ENCODE measurements at places on chromosomes 7 and 10.

DNA sequence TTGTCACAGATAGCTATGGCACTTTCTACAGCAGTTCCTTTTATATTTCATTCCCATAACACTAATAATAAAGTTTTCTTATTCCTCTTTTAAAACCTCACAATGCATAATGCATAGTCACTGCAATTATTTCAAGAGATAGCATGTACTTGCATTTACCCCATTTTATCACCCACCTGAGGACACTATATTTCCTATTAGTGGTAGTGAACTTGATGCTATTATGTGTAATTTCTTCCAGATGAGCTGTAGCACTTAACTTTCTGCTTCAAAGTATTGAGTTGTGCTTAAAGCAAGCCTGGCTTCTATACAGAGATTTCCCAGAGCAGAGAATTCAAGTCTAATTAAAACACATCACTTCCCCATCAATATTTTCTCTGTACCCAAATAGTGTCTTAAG, 461.1 kb downstream of the HTR7 start:
- no peak for DNase-seq

GRCh38 chr7:74606101-74606908, 51.2 kb upstream of the GTF2I start:
- peak; percentile 40 for DNase-seq

GRCh38 chr7:44811093-44811492, 14.6 kb downstream of the PPIA start:
- DNase-seq: no peak

DNA sequence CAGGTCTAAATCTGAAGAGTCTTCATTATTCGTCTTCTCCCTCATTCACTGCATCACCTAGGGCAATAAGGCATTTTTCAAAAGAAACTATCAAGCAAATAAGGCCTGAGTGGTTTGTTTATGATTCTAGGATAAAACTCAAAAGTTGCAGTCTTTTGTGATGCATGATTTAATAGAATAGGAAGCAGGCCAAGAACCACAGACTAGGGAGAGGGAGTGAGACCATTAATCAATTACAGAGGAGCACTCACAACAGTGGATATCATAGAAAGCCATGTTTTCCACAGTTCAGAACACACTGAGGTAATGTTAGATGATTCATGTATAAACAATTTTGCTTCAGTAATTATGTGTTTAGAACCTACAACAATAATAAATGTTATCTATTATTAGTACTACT, 87.8 kb upstream of the LRRTM3 start:
- no peak for DNase-seq

DNA sequence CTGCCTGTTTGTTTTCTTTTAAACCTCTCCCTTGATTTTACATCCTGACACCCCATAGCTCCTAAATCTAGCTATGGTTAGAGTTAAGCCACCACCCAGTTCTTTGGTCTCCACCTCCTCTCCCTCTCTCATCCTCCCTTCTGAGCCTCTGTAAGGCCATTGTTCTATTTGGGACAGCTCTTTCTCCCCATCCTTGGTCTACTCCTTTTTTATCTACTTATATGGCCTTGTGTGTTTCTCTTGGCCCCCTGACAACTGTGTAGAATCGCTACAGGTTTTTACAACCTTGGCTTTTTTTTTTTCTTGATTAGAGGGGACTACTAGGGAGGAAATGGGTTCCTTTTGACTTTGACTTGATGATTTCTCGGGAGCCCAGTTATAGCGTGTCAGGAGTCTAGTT, 3.4 kb upstream of the ITIH5 start:
- DNase-seq: no peak

GRCh38 chr10:128901236-128901635, 565.8 kb upstream of the MGMT start:
- DNase-seq: no peak

GRCh38 chr10:31456468-31456867, 137.5 kb downstream of the ZEB1 start:
- DNase-seq: no peak

DNA sequence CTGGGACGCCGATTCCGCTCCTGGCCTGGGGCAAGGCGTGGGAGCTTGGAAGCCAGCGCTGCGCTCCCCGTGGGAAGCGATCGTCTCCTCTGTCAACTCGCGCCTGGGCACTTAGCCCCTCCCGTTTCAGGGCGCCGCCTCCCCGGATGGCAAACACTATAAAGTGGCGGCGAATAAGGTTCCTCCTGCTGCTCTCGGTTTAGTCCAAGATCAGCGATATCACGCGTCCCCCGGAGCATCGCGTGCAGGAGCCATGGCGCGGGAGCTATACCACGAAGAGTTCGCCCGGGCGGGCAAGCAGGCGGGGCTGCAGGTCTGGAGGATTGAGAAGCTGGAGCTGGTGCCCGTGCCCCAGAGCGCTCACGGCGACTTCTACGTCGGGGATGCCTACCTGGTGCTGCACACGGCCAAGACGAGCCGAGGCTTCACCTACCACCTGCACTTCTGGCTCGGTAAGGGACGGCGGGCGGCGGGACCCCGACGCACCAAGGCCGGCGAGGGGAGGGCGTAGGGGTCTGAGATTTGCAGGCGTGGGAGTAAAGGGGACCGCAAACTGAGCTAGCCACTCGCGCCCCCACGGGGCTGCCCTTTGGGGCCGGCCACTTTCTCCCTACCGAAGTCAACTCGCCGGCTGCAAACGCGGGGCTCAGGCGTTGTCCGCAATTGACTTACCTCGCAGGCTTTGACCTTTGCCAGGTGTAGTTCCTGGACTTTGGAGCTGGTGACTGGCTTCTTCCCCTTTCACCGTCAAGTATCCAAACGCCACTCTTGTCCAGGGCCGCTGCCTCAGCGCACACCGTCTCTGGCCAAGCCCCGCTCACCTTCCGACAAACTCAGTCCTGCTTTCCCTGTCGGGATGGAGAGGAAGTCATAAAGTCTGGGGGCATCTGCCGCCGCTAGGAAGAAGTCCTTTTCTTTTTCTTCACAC, at the start of gene SCIN:
Gene SCIN, plus strand, starts transcription at position 187 of the 928 bp plus-strand sequence. Its CDS starts 67 bp downstream, at position 254.
- DNase-seq: no peak

DNA sequence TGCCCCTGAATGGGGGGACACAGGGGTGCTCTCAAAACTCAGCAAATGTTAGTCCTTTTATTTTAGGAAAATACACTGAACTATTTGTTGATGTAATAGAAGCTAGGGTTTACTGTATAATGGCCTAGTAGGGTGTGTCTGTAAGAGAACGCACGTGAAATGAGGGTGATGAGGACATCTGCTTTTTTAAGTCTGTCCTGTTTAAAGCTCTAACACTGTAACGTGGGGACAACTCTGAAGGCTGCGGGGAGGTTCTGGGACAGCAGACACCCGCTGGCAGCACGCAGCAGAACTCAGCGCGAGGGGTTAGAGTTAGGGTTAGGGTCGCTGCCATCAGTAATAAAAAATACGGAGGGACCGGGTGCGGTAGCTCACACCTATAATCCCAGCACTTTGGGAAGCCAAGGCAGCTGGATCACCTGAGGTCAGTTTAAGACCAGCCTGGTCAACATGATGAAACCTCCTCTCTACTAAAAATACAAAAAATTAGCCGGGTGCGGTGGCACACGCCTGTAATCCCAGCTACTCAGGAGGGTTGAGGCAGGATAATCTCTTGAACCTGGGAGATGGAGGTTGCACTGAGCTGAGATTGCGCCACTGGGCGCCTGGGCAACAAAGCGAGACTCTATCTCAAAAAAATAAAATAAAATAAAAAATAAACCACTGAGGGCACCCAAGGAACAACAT, 98.0 kb downstream of the CTBP2 start:
- no peak for DNase-seq

- DNase-seq: no peak
These were observed 20.5 kb upstream of the CFAP46 start for GRCh38 chr10:132962623-132963429.

- no peak for DNase-seq
These were observed 68.5 kb downstream of the GNAT3 start for GRCh38 chr7:80443325-80443724.

DNA sequence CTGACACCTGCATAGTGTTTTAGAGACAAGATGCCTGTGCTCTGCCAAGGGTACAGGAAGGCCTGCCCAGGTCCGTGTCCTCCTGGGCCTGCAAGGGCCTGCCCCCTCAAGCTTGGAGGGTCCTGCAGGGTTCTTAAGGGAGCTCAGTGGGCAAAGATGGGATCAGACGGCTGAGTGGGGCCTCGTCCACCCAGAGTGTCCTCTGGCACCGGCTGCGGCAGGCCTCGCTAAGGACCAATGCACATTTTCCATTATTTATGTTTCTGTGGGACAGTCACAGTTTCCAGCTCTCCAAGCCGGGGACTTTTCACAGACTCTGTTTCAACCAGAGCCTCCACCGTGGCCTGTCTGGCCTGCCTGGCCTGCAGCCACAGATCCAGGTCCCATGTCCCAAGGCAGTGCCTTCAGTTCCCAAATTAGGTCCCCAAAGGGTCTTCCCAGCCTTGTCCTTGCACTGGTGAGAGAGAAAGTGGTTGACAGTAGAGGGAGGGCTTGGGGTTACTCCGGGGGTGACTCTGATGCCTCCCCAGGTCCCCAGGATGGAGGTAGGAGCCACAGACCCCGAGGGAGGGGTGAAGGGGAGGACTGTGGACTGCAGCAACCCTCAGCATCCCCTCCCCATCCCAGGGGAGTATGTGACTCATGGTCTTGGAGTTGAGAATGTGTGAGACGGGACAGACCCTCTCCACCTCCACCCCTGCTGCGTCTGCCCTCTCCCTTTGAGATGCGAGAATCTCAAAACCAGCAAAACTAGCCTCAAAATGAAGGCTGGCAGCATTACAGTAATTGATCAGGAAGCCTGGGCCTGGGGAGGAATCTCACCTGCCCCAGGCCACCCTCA, 14.8 kb downstream of the MYL10 start:
- DNase-seq: no peak

- DNase-seq: no peak
These were observed 35.5 kb downstream of the MYL10 start for GRCh38 chr7:101593556-101593955.

DNA sequence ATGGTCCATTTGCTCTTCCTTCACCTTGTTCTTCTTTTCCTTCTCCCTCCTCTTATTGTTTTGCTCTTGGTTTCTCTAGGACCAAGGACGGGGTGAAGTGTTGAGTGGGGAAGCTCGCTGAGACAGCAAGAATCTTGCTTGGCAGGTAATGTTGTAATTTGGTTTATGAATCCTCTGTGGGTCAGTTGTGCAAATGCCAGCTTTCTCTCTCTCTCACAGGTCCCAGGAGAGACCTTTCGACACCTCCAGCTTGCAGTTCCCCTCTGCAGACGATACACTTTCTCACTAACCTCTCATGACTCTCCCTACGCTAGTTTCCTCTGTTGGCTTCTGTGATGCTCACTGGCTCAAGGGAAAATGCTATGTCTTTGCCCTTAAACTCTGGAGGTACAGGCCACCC, 77.0 kb downstream of the FRMD4A start:
- no peak for DNase-seq

DNA sequence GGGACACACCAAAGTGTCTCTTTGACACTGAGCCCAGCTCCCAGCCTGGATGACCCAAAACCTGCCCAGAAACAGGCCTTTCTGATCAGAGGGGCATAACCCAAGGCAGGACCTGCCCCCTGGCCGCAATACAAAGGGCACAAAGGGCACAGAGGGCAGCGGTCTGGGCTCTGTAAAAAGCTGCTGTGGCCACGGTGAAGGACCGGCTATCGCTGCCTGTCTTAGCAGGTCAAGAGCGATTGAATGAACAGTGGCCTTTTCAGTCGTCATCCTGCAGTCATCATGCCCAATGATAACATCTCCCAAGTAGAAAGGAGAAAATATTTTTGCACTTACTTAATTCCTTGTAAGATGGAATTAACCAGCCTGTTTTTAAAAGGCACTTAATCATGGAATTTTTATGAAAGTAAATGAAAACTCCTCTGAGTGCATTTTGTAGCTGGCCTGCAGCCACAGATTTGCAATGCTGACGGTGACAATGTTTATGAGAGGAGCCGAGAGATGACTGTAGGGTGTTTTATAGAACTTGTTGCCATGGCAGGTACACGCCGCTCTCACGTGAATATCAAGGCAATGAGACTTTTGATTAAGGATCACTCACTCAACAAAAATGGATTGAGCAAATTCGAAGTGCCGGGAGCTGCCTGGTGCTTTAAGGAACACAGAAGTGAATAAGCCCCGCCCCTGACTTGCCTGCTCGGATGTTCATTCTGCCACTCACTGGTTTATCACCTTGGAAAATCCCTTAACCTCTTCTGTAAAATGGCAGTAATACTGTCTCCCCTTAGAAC, 47.3 kb upstream of the BHLHA15 start:
- no peak for DNase-seq

DNA sequence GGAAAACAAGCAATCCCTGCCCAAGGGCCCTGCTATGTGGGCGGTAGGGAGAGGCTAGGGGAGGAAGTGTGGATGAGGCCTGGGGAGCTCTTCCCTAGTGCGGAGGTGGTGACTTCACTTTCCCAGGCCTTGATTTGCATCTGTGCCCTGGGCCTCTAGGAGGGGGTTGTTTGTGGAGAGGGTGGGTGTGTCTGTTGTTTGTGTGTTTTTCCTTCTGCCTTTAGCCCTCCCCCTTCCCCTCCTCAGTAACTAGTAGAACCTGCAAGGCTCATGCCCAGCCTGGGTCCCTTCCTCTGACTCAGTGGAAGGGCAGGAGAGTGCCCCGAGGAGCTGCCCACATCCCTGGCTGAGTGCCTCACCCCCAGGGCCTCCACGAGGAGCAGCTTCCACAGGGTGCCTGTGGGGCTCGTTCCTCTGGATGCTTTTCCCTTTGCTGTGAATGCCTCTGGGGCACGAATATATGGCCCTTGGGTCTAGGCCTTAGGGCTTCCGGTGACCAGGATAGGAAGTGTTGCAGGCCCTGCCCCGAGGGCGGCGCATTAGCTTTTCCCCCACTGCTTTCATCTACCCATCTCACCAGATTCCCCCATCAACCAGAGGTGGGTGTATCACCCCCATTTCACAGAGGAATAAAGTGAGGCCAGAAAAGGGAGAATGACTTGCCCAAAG, 89.4 kb upstream of the DUSP5 start:
- no peak for DNase-seq

DNA sequence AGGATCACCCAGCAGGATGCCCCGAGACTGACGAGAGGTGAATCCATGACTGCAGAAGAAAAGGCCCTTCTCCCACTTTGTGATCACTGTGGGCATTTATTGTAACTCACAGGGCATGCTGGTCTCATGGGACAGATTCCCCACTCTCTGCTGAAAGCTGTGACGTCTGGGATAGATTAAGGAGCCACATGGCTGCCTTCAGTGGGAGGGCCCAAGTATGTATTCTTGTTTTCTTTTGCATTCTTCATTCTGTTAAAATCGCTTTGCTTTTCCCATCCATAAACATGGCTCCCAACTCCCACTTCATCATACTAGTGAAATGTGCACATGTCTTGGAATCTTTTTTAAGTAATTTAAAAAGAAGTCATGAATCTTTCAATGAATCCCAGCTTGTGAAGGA, 67.2 kb downstream of the FAM107B start:
- no peak for DNase-seq

GRCh38 chr7:106778656-106779250, 86.3 kb upstream of the PIK3CG start:
- DNase-seq: no peak

DNA sequence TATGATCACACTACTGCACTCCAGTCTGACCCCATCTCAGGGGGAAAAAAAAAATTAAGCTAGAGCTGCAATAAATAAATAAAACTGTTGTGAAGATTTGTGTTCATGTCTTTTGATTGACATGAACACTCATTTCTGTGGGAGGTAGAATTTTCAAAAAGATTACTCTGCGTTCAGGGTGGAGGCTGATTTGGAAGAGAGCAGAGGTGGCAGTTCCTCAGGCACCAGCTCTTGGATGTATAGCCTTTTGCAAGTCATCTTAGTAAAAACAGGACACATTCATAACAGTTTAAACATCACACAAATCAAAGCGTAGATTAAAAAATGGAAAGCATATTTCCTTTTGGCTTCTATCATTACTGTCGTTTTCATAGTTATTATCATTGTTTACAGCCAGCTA, 243.5 kb upstream of the LRGUK start:
- no peak for DNase-seq

All from stimulated activated CD4-positive, alpha-beta T cell treated with anti-CD3 and anti-CD28 coated beads, Interleukin-12 subunit alpha, Interleukin-12 subunit beta, amount 100 ng/mL, for 24 hours (primary cell).